ENCODE measurements at places on chromosomes 4 and X.

- no peak for DNase-seq
These were observed 176.3 kb downstream of the RPA4 start for GRCh38 chrX:97060020-97060419.

DNA sequence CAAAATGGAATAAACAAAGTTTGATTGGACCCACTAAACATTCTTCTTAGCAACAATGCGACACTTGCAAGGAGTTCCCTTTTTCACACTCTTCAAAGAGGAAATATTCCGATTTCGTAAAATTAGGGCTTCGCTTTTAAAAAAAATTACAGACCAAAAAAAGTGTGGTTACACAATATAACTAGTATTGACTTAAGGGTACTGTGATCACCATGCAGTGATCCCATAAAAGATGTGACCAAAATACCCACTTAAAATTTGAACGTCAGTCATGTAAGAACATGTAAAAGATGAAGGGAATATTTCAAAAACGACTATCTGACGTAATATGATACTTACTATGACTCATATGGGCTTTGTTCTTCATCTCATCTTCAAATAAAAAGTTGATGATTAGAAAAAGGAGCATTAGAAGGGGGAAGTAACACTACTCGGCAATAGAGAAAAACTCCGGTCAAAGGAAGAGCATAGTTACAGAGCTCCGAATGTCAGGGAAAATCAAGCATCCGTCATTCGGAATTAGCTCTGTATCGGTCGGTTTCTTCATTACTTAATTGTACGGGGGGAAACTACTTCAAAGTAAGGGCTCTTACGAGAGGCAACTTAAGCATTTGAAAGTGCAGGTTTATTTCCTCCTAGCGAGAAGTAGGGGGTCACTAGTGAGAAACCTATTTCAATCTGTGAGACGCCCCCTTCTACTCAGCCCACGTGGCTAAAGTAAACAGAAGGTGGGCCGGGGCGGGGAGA is 1.3 kb upstream of the TET2 start:
- DNase-seq: no peak

DNA sequence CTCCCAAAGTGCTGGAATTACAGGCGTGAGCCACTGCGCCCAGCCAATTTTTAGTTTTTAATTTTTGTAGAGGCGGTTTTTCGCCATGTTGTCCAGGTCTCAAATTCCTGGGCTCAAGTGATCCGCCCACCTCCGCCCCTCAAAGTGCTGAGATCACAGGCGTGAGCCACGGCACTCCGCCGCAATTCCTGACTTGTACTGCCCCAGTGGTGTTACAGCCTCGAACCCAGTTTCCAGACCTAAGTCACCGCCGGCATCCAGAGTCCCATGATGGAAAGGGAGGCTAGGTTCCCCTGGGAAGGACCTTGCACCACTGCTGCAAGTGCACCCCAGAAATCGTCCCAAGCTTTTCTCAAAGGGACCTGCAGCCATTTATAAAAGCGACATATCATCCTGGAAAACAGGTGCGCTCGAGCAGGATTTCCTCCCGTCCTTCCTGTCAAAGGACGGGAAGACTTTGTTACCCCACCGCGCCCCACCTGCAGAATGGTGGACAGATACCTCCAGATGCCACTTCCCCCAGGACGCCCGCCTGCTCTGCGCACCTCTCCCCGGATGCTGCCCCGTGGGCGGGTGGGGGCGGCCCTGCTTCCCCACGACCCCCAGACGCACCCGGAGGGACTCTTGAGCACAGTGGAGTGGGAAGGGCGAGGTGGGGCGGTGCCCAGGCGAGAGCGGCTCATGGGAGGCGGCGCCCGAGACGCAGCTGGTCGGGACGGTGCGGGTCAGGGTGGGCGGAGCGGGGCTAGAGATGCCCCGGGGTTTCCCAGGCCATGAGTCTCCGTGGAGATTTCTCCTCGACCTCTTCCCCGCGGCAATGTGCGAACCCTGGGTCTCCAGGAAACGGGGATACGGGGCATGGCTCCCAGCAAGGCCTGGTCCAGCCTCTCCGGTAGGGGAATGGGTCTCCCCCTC is 947 bp upstream of the RPL10 start:
- no peak for DNase-seq

DNA sequence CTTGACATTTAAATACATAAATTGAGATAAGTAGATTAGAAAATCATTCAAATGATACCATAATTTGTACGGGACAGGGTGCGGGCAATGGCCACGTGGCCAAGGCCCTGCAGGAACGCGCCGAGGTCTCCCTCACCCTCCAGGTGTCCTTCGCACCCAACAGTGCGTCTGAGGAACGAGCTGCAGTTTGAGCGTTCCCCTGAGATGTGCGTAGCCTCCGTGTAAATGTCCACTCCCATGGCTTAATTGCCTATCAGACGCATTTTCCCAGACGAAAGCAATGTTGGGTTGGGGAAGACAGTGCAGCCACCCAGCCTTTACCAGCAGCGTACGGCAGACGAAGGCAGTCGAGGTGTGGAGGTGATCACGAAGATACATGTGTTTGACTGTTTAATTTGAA is 56.4 kb downstream of the CPLX1 start:
- DNase-seq: no peak

Measured in GM04504 (cell line).